ENCODE measurements at places on chromosomes 5 and 9.

- no peak for DNase-seq
Measured at GRCh38 chr9:81861644-81862043, 66.6 kb upstream of the SPATA31D4 start.

GRCh38 chr9:83583151-83584014 lies 39.6 kb upstream of the IDNK start:
- peak; percentile 56 for DNase-seq

- DNase-seq = no peak
Measured at GRCh38 chr5:113524927-113525326, 11.4 kb downstream of the YTHDC2 start.

GRCh38 chr9:113828221-113828620 lies 47.9 kb upstream of the ZNF618 start:
- no peak for DNase-seq

DNA sequence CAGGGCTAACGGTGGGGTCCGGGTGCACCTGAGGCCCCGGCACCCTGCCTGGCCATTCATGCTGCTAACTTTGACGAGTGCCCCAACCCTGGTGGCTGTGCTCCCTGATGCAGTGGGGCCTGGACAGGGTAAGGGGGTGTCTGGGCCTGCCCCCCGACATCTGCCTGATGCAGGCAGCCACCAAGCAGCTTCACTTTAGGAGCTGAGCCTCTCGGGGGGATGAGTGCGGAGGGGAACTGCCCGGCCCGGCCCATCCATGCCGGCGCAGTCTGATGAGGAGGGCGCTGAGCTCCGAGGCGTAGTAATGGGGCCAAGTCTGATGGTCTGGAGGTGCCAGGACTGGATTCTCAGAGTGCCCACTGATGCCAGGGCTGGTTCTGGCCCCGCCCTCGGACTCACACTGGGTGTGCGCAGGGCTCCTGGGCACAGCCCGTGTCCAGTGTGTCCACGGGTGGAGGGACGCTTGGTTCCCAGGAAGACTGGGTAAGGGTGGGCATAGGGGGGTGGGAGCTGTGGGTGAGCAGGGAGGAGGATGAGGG lies 16.5 kb downstream of the DNLZ start:
- no peak for DNase-seq

DNA sequence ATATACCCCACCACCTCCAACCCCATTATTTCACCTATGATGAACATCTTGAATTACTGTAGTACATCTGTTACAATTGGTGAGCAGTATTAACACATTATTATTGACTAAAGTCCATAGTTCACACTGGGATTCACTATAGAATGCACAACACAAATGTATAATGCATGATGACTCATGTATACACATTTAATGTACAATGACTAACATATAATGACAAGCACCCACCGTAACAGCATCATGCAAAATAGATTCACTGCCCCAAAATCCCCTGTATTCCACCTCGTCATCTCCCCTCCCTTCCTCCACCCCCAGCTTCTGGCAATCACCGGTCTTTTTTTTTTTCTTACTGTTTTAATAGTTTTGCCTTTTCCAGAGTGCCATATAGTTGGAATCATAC lies 47.1 kb upstream of the NEK6 start:
- DNase-seq = no peak

- no peak for DNase-seq
Measured at GRCh38 chr5:96756985-96757384, 50.8 kb downstream of the ERAP1 start.

DNA sequence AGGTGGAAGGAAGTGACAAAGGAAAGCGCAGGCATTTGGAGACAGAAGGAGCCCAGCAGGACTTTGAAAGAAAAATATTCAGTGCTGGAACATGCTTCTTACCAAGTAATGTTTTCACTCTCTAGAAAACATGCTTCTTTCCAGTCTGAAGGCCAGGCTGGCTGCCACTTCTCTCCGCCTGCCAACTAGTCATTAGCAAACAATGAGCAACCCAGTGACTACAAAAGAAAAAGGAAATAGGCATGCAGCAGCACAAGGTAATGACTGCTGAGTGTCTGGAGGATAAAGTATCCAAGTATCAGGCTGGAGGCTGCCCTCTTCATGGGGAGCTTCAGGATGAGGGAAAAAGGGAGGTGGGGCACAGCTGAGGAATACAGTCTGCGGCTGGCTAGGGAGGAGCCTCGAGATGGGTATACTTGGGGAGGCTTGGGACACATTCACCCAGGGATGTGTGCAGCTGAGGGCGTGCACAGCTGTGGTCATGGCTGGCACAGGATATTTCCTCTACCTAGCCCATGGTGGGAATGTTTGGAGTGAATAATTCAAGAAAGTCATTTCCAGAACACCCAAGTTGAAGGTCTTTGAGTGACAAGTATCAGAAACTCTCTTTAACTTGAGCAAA lies 161.5 kb upstream of the KIF2A start:
- DNase-seq = no peak

DNA sequence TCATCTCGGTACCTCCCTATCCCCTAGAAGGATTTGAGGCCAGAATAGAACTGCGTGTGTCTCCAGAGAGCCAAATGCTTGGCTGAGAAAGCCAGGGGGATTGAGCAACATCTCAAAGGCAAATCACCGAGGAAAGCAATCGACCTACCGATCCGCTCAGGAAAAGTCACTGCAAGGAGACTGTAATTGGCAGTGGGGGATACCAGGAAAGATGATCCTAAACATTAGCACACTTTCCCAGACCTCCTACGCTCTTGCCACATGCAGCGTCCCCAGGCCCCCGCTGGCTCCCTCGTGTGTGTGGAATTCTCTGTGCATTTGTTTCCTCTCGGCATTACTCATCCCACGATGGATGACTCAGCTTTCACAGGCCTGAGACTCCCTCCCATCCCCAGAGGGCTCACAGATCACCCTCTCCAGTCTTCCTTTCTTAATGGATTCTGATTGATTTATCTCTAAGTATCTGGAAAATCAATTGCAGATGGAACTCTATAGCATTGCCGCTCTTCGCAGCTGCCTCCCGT lies 82.2 kb upstream of the ICE1 start:
- peak; percentile 73 for DNase-seq

DNA sequence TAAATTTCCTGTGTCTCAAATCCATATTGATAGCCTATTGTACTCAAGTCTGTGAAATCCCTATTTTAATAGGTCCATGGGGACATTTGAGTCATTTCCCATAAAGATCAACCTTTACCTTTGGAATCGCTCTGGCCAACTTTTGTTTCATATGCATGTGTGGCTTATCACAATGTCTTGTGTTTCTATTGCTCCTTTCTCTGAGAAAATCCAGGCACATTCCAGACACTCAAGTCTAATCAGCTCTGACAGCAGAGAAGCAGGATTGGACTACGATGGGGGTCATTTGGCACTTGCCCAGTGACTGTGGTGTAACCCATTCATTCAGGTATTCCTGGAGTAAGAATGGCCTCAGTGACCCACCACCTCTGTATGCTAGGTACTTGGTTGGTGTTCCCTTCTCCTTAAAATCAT lies 48.4 kb downstream of the ACTBL2 start:
- no peak for DNase-seq

GRCh38 chr5:82365744-82366228 lies 87.6 kb upstream of the RPS23 start:
- DNase-seq = no peak

- DNase-seq = no peak
Measured at GRCh38 chr5:169599451-169599850, 15.9 kb downstream of the SPDL1 start.

DNA sequence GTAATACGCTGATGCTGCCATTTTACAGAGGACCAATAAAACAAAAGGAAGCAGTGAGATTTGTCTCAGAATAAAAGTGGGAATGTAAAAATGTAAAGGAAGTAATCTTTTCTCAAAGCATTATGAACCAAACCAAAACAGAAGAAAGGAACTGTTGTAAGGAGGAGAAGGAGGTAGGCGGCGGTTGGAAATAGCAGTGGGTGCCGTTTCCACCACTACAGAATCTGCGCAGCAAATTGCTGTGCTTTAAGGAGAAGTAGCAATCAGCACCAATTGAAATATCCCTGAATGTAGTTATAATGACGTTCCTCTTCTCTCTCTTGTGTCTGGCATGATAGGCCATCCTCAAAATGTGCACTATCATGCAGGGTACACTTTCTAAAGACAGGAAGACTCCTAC lies 455.1 kb upstream of the TLE4 start:
- DNase-seq = no peak

DNA sequence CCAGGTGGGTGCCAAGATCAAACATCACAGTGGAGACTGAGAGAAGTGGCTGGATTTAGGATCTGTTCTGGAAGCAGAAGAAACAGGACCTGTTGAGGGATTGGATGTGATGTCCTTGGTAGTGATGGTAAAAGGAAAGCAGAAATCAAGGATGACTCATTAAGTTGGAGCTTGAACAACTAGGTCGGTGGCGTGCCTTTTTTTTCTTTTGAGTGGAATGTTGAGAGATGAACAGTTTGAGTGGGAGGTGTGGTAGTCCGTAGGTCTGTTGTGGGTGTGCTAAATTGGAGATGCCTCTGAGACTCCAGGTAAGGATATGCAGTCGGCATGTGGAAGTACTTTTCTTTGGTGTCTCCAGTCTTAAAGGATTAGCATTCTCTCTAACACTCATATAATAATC lies 92.1 kb upstream of the IL12B start:
- no peak for DNase-seq

GRCh38 chr5:65126542-65127069 lies 355.1 kb downstream of the ADAMTS6 start:
- no peak for DNase-seq

- DNase-seq = no peak
Measured at GRCh38 chr5:180807654-180808414, 5.2 kb upstream of the MGAT1 start.

DNA sequence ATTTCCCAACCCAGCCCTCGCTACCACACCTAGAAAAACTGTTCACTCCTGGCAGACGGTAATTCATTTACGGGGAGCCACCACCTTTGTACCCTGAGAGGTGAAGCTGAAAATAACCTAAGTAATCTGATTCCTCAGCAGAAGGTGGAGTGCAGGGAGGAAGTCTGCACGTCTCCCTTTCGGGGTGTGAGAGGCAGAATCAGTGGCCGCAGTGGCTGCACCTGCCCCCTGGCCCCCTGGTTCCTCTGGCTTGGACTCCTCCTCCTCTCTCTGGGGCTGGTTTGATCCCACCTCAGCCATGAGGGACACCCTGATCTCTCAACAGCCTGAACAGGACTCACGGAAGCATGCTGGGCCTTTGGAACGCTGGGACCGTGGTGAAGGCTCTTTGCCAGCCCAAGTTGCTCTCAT lies 10.5 kb downstream of the TMEM174 start:
- no peak for DNase-seq

DNA sequence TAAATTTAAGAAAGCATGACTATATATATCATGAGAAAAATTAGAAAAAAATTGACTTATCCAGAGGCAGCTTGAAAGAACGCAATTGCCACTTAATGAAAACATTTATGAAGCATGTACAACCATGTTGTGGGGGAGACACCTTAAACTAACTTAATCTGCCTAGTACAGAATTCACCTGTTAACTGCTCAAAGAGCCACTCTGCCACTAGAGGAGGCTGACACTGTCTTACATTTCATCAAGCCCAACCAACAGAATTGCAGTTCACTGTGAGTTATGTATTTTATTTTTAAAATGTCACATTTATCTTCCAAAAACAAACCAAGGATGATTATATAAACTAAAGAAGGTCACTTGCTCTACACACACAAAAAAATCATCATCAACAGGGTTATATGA lies 252.9 kb downstream of the MLLT3 start:
- no peak for DNase-seq

DNA sequence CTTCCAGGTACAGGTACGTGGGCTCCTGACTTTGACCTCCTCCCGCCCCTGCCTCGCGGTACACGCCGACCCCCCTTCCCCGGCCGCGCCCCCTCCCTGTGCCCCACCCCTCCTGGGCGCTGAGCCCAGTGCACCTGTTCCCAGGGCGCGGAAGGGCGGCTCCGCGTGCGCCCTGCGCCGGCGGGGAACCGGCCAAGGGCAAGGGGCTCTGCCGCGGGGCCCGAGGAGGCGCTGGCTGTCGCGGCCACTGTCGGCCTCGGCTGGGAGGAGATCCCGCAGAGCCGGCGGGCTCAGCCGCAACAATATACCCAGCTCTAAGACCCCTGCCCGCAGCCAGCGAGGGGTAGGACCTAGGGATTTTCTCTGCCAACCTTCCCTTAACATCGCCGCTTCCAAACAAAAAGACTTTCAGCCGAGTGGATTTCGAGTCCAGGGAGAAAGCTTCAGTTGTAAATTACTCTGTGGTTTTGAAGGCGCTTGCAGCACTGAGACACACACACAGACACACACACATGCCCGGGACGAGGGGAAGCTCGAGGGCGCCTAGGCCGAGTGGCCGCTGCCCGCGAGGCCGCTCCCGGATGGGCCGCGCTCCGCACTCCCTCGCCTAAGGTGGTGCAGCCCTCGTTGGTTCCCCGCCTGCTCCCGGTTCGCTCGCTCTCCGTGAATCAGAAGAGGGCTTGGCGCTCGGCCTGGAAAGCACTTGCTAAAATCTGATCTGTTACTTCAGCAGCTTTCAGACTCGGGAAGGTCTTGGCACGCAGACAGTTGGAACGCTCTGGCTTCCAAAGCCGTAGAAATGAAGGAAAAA lies 1.2 kb downstream of the FGF18 start:
- DNase-seq = no peak

DNA sequence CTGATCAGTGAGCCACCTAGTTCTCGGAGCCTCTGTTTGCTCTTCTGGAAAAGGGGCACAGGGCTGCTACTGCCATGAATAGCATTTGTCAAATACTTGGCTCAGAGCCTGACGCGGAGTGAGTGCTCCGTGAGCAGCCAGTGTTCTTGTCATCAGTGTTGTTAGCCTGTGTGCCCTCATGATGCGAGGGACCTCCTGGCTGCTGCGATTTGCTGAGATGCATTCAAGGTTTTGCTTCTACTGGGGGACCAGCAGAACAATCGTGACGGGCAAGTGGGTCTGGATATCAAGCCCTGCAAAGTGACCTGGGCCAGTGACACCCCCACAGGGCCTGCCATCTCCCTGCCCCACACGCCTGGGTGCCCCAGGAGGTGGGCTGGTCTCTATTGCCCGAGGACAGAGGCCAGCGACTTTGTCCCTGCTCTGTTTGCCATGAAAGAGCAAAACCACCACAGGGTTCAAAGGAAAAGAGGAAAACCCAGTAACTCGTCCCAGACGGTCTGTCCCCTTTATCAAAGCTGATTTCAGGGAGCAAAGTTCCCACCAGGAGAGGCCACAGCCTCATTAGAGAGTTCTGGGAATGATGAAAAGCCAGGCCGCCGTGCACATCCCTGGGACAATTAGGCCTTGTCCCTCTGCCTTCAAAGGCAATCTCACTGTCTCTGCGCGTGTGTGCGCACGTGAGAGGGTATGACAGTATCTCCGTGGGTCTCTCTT lies 86.5 kb upstream of the LMX1B start:
- no peak for DNase-seq

GRCh38 chr9:98897745-98898144 lies 46.0 kb upstream of the COL15A1 start:
- no peak for DNase-seq

DNA sequence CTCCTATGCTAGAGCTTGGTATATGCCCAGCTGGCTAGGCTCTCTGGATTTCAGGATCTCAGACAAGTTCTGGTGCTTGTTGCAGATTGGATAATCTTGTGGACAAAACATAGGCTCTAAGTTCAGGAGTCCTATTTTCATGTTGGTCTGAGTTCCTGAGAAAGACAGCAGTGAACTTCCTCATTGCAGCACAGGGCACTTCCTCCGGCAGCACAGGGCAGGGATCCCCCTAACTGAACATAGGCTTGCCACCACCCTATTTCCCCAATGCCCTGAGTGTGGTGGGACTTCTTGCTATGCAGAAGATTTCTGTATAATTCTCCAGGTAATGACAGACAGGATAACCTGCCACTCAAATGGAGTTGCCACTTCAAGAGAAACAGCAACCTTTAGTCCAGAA lies 220.1 kb downstream of the PIK3R1 start:
- no peak for DNase-seq

- DNase-seq = peak; percentile 81
Measured at GRCh38 chr9:133103183-133103986, 17.7 kb downstream of the RALGDS start.

All from ecto neural progenitor cell (in vitro differentiated cells).